ENCODE measurements at places on chromosomes 1 and 21.
A peak's percentile ranks its signal among the peaks of the same experiment; 100 is the strongest.

DNA sequence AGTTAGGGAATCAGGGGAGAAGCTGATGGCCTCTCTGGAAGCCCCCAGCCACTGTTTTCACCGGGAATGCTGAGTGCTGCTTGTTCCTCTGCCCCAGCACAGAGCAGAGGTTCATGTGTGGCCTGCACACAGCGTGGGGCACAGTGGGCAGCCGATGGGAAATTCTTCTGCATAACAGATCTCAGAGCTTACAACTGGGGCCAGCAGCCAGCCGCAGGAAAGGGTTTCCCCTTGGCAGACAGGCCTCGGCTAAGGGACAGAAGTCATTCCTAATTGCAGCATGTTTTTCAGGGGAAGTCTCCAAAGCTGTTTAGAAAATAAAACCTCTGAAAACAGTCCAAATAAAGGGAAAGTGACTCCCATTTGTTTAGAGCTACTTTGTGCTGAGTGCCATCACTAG lies 22.6 kb downstream of the HMGB4 start:
- no peak for DNase-seq
- no peaks in the 10 kb centered on the region for H3K36me3 ChIP-seq

DNA sequence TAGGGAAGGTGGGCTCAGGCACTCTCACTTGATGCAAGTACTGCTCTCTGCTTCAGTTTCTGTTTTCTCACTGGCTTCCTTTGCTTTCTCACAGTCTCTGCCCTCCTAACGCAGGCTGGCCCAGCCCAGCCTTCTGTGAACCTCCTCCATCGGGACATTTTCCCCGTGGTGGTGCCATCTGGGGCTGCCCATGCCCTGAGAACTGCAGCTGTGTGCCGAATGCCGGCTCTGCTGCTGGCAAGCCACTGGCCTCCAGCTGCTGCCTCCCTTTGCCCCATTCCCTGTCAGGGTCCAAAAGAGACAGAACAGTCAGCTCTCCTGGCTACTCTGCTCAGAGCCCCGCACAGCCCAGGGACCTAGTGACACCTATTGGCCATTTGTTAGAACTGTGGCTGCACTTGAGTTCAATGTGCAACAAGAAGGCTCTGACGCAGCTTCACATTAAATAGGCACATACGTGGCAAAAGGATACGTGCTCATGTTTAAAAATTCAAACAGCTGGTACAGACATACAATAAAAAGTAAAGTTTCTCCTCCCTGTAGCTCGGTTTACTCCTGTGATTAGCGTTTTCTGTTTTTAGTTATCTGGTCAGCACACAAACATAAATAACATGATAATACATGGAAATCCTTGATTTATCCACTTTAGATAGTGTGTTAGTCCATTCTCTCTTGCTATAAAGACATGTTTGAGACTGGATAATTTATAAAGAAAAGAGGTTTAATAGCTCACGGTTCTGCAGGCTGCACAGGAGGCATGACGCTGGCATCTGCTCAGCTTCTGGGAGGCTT lies 46.6 kb downstream of the FCRL5 start:
- H3K4me3 ChIP-seq = no peak overlapping the region
- H3K4me1 ChIP-seq = no peaks in the 10 kb centered on the region
- no peaks in the 10 kb centered on the region for H3K36me3 ChIP-seq
- peak; percentile 65 for DNase-seq

GRCh38 chr1:208154679-208155642 lies 89.2 kb downstream of the PLXNA2 start:
- H3K4me1 ChIP-seq = peaks cover 22% of the 10 kb centered on the region
- H3K36me3 ChIP-seq = no peaks in the 10 kb centered on the region
- H3K27ac ChIP-seq = no peak overlapping the region
- peak; percentile 63 for DNase-seq

- H3K27ac ChIP-seq = no peak overlapping the region
- H3K36me3 ChIP-seq = no peaks in the 10 kb centered on the region
- no peaks in the 10 kb centered on the region for H3K27me3 ChIP-seq
- no peak for DNase-seq
- no peaks in the 10 kb centered on the region for H3K4me1 ChIP-seq
These were observed 226.1 kb downstream of the KCTD3 start for GRCh38 chr1:215793180-215793579.

GRCh38 chr1:152759453-152760173 lies 1.8 kb downstream of the KPRP start:
- H3K4me3 ChIP-seq = no peak overlapping the region
- H3K27ac ChIP-seq = no peak overlapping the region
- H3K36me3 ChIP-seq = no peaks in the 10 kb centered on the region
- DNase-seq = no peak

GRCh38 chr1:12464045-12464461 lies 154.0 kb downstream of the DHRS3 start:
- H3K27me3 ChIP-seq = no peaks in the 10 kb centered on the region
- no peak for DNase-seq
- no peaks in the 10 kb centered on the region for H3K36me3 ChIP-seq
- H3K27ac ChIP-seq = no peak overlapping the region
- H3K4me3 ChIP-seq = no peak overlapping the region
- peaks cover 21% of the 10 kb centered on the region for H3K4me1 ChIP-seq

DNA sequence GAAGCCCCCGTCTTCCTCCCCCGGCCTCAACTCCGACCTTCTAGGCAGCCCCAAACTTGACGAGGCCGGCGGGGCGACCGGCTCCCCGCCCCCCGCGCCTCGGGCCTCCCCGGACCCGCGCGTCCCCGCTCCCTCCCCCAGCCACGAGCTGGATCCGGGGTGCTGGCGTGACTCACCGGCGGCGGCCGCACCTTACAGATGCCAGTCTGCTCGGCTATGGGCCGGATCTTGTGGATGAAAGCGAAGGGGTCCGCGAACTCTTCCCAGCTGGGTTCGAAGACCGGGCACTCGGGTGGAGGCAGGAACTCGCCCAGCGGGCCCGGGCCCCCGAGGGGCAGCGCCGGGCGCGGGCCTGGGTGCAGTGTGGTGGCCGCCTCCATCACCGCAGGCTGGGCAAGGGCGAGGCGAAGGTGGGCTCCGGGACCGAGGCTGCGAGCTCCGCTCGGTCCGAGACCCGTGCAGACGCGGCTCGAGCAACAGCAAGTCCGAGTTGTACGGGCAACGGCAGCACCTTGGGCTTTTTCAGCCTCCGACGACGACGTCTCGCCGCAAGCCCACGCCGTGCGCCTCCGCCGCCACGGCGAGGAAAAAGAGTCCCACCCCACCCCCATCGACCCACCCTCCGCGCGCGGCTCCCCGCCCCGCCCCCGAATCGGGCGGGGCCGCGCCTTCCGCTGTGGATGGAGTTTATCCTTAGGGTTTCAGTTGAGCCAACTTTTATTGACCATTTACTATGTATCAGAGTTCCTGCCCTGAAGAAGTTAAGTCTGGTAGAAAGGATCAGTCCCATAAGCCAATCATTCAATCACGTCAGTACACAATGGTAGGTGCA lies at the start of gene KDM5B:
KDM5B (minus strand) TSS at position 496 of the 832 bp plus-strand sequence; CDS start at position 380, 116 bp downstream.
- H3K27me3 ChIP-seq = no peaks in the 10 kb centered on the region
- H3K27ac ChIP-seq = peak within 1 kb of the TSS; percentile 91
- peak within 1 kb of the TSS; percentile 96 for H3K4me3 ChIP-seq
- H3K36me3 ChIP-seq = no peaks in the 10 kb centered on the region

- no peaks in the 10 kb centered on the region for H3K36me3 ChIP-seq
- peak overlapping the region; percentile 85 for H3K4me3 ChIP-seq
- no peak for DNase-seq
- peaks cover 5% of the 10 kb centered on the region for H3K4me1 ChIP-seq
These were observed 442 bp upstream of the PPP1R12B start for GRCh38 chr1:202348005-202348508.

Data from testis (tissue), 5 donors.